Left cardiac atrium (tissue), 4 donors: ENCODE measurements at places on chromosomes 3 and 15.

GRCh38 chr3:182330646-182331045, 462.7 kb upstream of the ATP11B start:
- no peak for DNase-seq

DNA sequence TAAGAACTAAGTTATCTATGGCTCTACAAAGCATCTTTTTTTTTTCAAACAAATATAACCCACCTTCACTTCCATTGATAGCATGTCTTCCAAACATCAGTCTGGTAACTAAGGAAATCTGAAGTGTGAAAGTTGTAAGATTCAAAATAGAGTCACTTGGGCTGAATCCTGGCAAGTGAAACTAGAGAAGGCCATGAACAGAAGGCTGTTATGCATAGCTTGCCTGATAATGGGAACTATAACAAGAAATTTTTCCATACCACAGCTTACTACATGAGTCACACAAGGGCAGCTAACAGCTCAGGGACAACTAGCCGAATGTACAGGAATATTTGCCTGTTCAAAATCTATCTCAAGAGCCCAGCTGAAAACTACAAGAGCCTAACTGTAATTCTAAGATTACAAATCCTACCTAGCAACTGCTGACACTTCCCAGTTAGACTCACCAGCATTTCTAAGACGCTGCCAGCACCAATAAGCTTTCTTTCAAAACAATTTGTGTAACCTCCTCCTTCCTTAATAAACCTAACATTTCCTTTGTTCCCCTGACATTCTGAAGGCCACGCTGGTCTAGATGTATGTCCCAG, 1066.5 kb downstream of the PLOD2 start:
- no peak for DNase-seq

- no peak for DNase-seq
Measured at GRCh38 chr3:187852842-187853730, 107.8 kb upstream of the BCL6 start.

- DNase-seq: no peak
Measured at GRCh38 chr15:78455749-78456148, 17.7 kb downstream of the IREB2 start.

GRCh38 chr3:130786306-130786705, 39.7 kb upstream of the PIK3R4 start:
- DNase-seq: no peak

DNA sequence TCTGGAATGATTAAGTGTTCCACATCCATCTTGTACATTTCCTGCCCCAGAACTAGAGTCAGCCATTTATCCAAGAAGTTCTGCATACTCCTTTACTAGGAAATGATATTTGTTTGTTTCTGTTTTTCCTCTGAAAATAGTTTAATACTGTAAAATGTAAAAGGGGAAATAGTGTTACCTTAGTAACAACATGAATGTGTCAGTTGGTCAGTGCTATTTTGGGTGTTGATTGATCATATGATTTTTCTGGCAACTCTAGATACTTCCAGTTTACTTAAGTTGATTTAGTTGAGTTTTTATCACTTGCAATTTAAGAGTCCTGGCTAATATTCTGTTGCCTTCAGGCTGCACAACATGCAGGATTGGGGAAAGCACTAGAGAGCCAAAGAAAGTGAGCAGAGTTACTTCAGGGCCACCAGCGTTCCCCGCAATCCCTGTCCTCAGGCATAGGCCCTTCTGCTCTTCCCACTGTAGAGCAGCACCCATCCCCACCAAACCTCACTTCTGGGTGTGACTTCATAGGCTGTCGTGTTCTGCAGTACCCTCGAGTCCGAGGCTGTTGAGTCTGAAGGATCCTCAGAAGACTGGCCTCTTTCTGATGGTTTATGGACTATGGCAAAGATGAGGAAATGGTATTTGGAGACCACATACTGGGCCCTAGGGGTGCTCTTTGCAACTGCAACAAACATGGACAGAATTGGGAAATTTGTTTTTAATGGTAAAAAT, 69.0 kb downstream of the CHD2 start:
- no peak for DNase-seq

DNA sequence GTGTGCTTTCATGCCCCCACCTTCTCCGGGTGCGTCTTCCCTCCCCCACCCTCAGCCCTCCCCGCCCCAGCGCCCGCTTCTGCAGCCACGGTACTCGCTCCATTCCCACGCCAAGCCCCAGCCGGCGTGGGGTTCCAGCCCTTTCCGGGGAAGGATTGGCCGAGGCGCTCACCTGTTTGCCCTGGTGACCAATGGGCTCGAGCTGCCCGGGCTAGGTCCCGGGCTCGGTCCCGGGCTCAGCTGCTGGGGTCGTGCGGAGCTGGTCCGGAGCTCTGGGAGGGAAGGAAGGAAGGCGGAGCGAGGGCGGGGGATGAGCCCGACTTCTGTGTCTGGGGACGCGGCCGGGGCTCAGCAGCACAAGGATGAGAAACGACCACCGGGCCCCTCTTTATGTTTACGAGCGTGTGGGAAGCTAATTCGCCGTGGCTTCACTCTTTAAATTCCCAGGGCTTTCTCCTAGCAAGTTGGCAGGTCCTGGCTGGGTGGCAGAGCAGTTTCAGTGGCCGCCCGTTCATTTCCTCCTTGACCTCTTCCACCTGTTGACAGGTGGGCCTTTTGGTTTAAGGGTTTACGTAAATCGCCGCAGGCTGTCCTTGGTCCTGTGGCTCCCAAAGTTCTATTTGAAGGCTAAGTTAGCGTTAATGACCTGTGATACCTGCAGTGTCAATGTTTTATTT, at the start of gene IGSF10:
TSS of gene IGSF10 (minus strand) at position 288 of the 677 bp plus-strand sequence. CDS start 2,352 bp downstream, outside the sequence.
- DNase-seq: peak; percentile 41

GRCh38 chr3:11381141-11381540, 108.9 kb downstream of the ATG7 start:
- no peak for DNase-seq

DNA sequence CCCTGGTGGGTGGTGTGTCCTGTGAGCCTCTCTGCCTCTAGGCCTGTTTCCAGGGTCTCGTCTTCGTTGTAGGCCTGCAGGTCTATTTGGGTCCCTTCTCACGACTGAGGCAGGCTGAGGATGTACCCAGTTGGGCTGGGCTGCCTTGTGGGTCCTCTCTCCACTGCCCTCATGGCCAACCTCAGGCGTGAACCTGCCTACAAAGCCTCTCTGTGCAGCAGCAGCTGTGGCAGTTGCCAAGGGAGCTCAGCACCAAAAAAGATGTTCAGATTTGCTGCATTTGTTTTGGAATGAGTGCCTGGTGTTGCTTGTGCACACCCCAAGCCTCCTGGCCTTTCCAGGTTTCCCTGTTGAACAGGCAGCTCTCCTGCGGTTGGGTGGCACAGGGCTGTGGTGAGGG, 13.4 kb downstream of the KLF13 start:
- no peak for DNase-seq

DNA sequence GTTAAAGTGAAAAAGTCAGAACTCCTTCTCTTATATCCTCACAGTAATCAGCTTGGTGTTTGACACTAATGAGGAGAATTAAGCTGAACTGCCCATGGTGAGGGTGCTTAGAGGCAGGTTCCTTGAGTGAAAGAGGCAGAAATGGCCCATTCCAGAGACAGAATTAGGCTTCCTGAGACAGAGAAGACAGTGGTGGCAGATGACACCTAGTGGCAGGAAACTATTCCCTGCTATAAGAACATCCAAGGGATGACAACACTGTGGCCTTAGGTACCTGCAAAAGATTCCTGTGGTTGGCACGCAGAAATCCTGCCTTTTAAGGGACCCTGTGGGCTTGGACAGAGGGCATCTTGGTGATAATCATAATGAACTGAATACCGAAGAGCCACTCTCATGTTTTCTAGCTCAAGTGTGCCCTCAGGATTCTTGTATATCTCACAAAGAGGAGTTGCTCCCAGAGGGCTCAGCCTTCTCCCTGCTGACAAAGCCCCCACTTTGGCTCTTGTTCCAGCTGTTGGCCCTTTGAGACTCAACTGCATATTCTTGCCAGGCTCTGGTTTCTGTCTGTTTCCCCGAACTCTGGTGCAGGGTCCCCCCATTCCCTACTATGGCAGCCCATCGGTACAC, 56.0 kb downstream of the KBTBD12 start:
- no peak for DNase-seq

GRCh38 chr3:20043396-20043795, 3.1 kb downstream of the KAT2B start:
- peak; percentile 93 for DNase-seq

DNA sequence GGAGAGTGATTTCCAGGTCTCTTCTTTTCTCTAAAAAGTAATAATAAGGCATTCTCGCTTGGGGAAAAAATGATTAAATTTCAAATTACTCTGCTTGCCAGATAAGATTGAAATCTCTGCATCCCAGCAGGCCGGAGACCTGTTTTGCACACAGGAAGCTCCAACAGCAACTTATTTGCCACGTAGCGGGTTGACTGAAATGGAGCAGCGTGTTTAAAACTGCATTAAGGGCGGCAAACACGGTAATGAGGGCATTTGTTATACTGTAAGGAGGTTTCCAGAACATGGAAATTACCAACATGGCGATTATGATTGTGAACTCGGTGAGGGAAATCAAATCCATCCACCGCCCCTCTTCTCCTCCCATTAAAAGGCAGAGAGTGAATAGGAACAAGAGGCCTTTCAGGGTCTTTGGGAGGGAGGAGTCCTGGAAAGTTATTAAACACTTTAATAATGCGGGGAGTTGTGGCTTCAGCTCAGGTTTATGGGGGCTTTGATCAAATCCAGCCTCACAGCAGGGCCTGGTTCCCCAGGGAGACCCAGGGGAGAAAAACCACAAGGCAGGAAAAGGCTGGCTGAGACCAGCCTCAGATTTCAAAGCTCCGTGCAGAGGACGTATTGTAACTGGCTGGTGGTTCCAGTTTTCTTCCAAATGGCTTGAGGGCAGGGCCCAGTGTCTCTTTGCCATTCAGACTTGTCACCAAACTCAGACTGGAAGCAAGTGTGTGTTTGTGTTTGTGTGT, 242.3 kb downstream of the TLE3 start:
- DNase-seq: no peak

DNA sequence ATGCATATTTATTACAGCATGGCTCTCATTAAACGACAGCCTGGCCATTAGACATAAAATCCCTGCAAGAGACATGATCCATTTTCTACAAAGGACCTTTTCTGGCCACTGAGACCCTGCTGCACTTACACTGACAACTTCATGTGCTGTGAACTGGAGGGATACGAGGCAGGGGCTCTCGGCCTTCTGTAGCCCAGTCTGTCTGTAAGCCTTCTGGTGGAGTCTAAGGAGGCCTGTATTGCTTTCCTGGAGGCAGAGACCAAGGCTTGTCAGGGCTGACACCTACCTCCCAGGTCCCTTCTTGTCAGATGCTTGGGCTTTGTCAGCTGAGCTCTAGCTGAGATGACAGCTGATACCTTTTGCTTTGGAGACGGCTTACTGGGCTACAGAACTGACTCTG, 776.9 kb upstream of the ARPP21 start:
- DNase-seq: no peak

DNA sequence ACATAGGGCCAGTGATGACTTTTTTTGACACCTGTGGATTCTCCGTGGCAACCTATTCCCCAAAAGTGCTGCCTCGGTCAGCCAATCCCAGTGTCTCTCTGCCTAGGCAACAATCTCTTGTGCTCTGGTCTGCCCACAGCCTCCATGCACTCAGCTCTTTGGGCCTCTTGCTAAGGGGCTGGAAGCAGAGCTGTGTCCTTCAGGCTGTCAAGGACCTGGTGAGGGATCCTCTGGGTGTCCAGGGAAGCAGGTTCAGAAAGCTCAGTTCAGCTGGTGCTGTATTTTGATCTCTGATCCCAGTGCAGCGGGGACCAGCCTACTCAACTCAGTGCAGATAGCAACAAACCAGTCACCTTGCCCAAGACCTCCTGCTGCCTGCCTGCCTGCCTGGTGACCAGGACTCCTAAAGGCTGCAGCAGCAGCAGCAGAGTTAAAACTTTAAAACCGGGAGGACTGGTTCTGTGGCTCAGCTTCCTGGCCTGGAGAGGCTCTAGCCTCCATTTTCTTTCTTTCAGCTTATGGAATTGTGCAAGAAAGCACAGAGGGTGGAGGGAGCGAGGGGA, 6.2 kb downstream of the PAK6 start:
- no peak for DNase-seq

DNA sequence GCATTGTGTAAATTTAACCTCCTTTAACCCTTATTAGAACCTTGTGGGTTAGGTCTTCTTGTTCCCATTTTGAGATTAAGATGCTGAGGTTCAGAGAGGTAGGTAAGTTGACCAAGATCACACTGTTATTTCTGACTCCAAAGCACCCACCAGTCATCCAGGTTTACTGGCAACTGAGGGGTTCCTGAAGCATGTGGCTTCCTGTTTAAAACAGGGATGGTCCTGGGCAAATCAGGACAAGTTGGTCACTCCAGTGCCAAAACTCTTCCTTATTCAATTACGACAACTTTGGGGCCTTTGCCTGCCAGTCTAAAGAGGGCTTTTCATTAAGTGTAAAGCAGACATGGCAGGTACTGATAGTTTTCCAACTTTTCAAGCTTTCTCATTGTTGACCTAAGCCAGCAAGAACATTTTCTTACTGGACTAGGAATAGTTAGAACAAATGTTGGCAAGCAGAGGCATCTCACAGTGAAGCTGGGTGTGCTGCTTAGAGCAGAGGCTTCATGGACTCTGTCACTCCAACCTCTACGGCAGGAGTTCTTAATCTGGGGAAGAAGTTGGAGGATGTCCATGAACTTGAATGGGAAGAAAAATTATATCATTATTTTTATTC, 149.4 kb upstream of the ADAMTS9 start:
- DNase-seq: no peak

DNA sequence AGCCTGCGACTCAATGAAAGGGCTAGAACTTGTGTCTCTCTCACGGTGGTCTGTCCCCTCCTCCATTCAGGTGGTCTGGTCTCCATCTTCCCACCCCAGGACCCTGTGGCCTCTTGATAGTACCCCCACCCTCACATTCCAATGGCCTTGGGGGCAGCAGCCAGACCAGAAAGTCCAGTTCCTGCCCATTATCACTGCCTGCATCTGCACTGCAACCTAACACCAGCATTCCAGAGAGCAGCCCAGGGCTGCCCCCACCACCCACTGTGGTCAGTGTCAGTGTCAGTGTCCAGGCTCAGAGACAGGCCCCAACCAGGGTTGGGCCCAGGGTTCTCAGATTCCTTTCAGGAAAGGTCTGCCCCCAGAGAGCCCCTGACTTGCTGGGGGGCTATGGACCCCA, 12.6 kb downstream of the IGDCC3 start:
- DNase-seq: no peak
